MM.1S (cell line): ENCODE measurements at places on chromosomes 16 and 17.

GRCh38 chr16:46920402-46921068 lies 36.4 kb downstream of the GPT2 start:
- no peak for DNase-seq

DNA sequence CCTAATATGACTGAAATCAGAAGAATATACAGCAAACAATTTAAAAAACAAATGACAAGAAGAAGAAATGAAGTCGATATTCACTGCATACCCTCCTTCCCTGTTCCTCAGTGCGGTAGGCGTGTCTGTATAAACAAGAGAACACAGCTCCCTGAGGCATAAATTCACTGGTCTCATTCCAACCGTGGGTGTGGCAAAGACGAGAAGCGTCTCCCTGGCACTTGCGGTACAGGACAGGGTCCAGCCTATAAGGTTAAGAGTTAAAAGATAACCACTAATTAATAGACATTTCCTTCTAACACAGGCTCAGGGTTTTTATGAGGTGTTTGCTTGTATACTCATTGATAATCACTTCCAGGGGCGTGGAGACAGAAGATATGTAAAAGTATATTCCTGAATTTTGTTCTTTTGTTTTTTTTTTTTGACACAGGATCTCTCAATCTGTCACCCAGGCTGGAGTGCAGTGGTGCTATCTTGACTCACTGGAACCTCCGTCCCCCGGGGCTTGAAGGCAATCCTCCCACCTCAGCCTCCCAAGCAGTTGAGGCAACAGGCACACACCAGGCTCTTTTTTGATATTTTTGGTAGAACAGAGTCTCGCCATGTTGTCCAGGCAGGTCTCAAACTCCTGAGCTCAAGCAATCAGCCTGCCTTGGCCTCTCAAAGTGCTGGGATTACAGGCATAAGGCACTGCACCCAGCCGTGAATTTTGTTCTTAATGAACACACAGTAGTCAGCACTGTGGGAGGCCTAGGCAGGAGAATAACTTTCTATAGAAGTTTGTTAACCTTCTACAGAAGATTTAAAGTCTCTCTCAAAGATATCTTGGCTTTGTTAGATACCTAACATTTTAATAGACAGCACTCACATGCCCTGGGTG lies 59.1 kb upstream of the CLEC18B start:
- no peak for DNase-seq

DNA sequence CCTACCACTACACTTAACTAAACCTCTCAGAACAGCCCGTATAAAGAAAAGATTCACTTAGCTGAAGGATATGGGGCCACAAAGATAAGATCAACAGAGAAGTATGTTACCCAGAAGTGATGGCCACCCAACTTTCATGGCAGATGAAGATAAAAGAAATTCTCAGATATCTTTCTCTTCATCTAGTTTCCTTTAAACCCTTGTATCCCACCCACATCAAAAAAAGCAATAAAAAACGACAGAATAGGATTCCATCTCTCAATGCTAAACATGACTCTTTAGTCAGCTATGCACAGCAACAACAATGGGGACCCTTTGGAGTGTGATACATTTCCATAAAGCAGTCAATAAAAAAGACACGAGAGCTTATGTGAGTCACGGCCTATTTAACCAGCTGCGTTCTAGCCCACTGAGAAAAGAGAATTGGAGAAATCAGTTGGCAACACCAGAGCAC lies 86.6 kb downstream of the SNX11 start:
- no peak for DNase-seq

- no peak for DNase-seq
Measured at GRCh38 chr17:72128039-72128438, 7.2 kb downstream of the SOX9 start.

DNA sequence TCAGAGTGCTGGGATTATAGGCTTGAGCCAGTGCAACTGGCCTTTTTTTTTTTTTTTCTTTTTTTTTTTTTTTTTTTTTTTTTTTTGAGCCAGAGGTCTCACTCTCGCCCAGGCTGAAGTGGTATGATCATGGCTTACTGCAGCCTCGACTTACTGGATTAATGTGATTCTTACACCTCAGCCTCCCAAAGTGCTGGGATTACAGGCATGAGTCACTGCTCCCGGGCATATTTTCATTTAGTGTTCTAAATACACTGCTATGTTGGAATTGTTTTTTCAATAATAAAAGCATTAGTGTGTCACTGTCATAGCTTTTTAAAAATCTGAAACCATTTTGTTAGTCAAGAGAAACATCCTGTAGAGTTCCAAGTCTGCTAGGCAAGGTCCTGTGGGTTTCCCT lies 40.3 kb downstream of the NDE1 start:
- DNase-seq, result no peak

- DNase-seq, result no peak
Measured at GRCh38 chr16:87725596-87726235, 40.1 kb downstream of the KLHDC4 start.

DNA sequence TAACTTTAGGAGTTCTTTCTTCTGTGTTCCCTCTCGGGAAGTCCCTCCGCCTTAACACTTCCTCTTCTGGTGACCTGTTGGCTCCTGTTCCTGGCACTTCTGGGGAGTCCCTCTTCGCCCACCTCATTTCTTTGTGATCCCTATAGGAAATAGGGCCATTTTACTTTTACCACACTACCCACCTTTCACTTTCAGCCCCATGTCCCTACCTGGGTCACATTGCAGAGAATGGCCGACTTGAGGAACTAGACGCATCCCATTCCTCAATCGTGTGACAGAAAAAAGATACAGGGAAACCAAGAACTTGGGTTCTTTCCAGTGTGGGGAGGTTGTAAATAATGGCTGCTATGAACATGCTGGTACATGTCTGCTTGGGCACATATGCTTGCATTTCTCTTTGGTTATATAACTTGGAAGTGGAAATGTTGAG lies 6.6 kb downstream of the IL21R start:
- no peak for DNase-seq

DNA sequence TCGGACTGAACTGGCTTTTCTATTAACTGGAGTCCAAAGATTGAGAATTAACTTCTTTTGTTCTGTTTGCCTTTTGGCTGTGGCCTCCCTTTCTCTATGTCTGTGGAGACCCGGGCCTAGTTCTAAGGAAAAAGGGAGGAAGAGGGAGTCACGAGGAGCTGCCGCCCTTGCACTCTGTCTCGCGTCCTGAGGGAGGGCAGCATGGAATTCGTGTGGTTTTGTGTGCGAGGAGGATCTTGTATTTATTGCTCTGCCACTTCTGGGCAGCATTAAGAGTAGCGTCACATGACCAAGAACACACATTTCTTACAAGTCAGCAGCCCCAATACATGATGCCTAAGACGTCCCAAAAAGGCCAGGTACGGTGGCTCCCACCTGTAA lies 23.6 kb downstream of the METTL22 start:
- no peak for DNase-seq

DNA sequence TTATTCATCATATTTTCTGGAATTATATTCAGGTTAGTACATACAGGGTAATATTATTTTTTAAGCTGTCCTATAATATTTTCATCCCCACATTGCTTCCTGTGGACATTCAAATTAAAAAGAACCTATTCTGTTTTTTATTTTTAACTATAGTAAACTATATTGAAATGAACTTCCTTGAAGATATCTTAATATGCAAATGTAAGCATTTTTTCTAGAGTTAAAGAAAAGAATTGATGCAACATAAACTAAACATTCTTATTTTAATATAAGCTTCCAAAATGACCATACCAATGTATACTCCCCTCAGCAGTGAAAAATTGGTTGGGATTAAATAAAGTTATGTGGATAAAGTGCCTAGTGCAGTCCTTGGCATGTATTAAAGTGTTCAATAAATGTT lies 416.6 kb downstream of the KIF2B start:
- DNase-seq, result no peak

DNA sequence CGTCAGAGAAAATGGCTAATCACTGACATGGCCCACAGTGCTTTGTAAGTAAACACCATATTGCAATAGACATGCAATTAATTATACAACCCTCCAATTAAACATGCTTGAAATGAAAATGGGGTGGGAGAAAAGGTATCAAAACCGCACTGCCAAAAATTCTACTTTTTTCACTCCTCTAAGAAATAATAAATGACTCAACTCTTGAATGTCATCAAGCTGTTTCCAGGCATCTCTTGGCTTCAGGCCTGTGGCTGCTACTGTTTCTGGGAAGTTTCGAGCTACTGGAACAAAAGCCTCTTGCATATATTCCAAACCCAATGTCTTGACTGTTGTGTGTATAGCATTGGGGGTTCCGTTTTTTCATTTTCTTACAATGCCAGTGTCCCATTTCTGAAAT lies 412.6 kb downstream of the RBFOX1 start:
- no peak for DNase-seq

DNA sequence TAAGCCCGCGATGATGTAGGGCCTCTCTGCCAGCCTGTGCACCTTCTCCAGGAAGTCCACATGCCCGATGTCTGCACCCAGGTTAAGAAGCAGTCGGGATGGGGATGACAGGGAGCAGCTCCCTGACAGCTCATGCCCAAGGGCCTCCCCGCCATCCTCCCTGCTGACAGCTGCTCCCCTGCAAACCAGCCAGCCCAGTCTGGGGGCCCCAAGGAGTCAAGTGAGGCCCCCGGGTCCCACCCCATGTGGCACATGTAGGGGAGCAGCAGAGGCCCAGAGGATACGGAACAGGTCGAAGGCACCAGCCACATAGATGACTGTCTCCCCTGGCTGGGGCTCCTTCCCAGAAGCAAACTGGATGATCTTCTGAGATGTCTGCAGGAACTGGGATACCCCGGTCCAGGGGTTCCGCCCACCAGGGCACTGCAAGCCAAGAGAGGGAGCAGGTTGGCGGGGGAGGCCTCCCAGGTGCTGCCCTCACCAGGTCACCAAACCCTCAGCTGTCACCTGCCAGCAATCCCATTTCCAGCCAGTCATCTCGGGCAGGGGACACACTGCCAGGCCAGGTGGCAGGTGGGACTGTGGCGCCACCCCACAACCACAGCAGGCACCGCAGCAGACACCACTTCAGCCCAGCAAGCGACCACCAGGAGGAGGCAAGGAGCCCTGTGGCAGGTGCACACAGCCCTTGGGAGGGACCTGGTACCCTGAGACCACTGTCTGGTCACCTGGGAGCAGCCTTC lies 4.6 kb downstream of the PCYT2 start:
- DNase-seq, result no peak

DNA sequence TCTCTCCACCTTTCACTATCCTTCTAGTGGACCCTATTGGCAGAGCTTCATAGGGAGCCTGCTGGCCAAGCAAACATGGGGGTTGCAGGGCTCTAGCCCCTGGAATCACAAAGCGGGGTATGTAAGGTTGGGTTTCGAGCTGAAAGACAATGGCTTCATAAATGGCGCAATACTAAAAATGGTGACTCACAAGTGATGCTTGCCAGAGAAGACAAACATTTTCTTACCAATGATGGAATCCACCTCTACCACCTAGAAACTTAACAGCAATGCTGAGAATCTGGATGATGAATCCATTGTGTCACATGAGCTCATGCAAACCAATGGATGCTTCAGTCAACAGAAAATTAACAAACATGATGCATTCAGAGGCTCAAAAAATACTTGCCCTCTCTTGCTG lies 375.3 kb upstream of the PSMD7 start:
- DNase-seq, result no peak

DNA sequence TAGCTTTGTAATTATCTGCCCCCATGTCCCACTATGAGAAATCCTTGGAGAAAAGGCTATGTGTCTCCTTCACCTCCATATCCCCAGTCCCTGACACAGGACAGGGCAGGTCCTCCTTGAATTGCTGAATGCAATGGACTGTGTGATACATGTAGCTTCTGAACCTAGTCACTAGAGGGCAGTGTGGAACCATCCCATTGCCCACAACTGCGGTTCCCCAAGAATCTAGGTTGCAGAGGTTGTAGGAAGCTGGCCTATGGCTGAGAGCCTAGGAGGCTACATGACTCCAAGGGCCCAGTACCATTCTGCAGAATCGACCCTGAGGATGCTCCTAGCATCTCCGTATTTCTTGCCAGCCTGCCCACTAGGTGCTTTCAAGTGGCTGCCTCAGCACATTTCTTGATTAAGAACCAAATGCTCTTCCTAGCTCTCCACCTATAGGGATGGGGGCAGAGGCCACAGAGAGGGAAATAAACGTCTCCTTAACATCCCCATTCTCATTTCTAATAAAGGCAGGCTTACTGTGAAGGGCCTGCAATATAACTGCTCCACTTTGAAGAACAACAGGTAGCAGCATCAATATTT lies 394.0 kb downstream of the CA10 start:
- peak; percentile 63 for DNase-seq

DNA sequence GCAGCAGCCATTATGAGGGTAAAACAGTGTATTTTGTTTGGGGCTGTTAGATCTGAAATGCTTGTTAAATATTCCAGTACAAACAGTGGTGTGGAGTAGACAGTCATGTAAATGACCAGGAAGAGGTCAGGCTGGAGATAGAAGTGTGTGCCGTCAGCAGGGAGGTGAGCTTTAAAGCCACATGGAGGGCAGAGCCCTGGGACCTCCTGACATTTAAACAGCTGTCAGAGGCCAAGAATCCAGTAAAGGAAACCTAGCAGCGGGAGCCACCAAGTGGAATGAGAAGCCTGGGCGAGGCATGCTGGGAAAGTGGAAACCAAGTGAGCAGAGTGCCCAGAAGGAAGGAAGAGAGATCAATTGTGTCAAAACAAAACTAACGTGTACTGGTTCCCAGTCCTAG lies 26.8 kb downstream of the C17orf67 start:
- no peak for DNase-seq

DNA sequence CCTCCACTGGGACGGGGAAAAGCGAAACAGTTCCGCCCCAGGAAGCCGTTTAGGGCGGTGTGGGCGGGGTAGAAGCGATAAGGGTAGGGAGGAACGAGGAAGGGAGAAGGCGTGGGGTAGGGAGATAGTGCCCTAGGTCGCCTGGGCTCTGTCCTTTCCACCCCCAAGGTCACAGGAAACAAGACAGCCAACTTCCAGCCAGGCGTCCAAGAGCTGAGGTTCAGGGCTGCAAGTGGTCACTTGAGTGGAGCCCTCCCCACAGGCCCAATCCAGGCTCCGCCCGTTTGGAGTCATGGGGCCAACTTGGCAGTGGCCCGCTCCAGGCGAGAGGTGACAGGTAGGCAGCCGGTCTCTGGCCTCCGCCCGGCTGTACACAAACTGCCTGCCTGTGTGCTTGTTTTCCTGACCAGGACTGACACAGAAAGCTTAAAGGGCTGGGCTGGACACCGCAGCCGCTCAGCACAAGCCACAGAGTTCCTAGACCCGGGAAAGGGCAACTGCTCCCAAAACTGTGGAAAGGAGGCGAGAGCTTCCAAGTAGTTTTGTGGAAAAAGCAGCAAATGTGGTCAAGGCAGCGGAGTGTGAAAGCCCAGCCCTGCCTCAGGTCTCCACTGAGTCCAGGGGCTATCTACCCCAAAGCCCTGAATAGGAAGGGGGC lies at the start of gene RILP:
TSS of gene RILP (minus strand) at position 23 of the 658 bp plus-strand sequence. CDS start 62 bp downstream, outside the sequence.
- peak; percentile 43 for DNase-seq

- DNase-seq, result no peak
Measured at GRCh38 chr17:8485491-8485890, 49.8 kb downstream of the NDEL1 start.

- no peak for DNase-seq
Measured at GRCh38 chr16:11142261-11142630, 113.8 kb downstream of the SOCS1 start.

GRCh38 chr17:62723842-62724241 lies 84.3 kb downstream of the MARCHF10 start:
- DNase-seq, result no peak

- no peak for DNase-seq
Measured at GRCh38 chr16:4700380-4700996, 7.1 kb downstream of the NUDT16L1 start.
